ENCODE measurements at places on chromosomes 5 and 9. TPM values are rescaled to one million over a fixed set of nuclear protein-coding genes. Genes with fewer than 3 reads are reported as not detected.

- DNase-seq, result no peak
These were observed 464.5 kb downstream of the CSNK1G3 start for GRCh38 chr5:123976379-123977033.

The TTC16 gene
- total RNA-seq, result not detected

DNA sequence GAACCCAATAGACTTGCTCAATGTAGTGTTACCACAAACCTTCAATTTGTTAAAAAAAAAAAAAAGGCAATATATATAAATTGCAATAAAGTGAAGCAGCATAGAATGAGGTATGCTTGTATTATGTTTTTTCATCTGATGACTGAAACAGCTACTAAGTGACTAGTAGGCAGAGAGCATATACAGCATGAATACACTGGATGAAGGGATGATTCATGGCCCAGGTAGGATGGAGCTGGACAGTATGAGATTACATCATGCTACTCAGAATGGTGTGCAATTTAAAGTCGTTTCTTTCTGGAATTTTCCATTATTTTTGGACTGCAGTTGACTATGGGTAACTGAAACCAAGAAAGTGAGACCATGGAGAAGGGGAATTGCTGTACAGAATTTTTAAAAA is 161.2 kb downstream of the GNA14 start:
- DNase-seq, result no peak

DNA sequence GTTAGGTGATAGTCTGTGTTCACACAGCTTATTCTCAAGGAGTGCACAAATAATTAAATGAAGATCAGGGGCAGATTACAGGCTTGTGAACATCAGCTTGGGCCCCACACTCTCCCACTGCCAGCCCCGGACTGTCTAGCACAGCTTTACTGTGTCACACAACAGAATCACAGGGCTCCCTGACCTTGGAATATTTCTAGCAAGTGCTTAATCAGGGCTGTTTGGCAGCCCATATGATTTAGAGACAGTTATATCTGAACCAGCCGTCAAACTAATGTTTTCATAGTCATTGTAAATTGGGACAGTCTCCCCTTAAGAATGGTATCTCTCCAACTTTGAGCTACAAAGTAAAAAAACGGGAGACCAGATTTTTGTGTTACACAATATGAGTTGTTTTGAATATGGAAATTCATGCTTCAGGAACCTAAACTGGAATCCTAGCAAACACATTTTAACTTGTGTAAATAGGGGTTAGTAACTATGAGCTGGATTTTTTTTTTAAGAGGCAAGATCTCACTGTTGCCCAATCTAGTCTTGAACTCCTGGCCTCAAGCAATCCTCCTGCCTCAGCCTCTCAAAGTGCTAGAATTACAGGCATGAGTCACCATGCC is 517.6 kb downstream of the BNC2 start:
- DNase-seq, result peak; percentile 83

The FABP6 gene
- not detected for total RNA-seq

GRCh38 chr5:69202497-69202896 is 13.1 kb downstream of the CENPH start:
- no peak for DNase-seq

DNA sequence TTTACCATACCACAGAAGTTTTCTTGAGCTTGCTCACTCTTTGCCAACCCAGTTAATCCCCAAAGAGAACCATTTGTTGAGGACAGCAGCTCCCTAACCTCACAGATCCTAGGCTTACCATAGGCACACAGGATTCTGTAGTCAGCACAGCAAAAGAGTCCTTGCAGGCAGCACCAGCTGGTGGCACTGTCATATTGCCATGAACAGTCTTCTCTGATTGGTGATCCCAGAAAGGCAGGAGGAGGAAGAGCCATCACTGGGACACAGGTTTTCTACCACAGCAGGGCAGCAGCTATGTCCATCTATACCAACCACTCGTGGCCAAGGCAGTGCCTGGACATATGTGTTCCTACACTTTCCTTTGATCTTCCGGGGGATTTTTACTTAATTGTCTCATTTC is 297.1 kb upstream of the CD180 start:
- peak; percentile 17 for DNase-seq

- DNase-seq, result no peak
These were observed 387.7 kb upstream of the IRX4 start for GRCh38 chr5:2270467-2270866.

- DNase-seq, result peak; percentile 75
These were observed 130.7 kb downstream of the SEC61B start for GRCh38 chr9:99352826-99353225.

GRCh38 chr5:163915481-163915961 is 410.1 kb downstream of the MAT2B start:
- DNase-seq, result no peak

DNA sequence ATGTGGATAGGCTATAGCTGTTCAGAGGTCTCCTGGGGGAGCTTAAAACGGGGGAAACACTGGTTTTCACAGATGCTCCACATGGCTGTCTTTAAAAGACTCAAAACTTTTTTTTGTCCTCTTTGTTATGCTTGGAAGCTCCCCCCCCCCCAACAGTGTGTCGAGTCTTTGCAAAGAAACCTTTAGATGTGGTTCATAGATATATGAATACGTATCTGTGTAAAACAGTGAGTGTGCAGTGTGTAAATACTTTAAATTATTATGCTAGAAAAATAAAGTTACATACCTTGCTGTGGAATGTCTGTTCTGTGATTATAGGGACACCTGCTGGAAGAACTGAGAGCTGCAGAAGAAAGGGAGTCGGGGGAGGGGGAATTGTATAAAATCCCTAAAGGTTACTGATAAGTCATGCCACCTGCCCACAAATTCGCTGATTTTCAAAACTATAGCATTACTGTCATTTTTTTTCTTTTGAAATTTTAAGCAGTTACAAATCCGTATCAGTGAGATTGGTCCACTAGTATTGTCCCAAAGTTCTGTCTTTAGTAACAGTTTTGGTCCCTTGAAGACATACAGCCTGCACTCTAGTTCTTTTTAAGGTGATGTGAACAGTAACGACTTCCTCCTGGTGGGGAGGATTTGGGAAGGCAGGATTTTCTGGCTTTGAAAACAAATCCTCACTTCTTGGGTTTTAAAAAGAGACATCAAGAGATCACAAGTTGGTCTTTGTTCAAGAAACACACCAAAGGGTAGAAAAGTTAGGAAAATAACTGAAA is 22.9 kb downstream of the RGMB start:
- DNase-seq, result peak; percentile 69
